ENCODE measurements at places on chromosomes 16 and 17. TPM values are rescaled to one million over a fixed set of nuclear protein-coding genes. Genes with fewer than 3 reads are reported as not detected.

DNA sequence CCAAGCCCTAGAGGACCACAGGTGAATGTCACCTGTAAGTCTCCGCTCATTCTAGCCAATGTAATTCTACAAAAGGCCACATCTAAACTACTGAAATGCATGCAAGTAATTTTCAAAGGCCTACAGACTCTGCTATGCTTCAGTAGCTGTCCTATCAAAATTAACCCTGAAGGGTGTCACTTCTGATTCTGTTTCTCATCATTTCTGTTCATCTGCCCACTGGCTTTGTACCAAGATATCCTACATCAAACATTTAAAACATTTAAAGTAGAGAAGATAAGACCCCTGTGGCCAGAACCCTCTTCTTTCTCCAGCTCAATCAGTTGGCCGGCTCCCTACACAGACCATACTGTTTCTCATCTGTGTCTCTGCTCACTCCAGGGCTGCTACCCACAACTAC lies 21.5 kb downstream of the PHF12 start:
- no peak for DNase-seq

DNA sequence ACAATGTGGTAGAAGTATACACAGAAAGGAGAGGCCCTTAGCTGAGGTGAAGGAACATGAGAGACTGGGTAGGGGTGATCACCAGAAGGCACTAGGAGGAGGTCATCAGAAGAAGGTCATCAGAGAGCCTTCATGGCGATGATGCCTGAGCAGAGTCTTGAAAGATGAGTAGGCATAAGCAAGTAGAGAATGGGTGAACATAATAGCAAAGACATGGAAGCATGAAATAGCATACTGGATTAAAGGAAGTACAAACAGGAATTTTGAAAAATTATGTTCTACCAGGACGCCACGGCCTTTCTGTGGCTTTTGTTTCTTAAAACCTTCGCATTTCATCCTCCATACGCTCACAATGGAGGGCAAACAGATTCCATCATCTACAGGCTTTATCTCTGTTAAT lies 2.9 kb downstream of the IKZF3 start:
- DNase-seq: no peak

DNA sequence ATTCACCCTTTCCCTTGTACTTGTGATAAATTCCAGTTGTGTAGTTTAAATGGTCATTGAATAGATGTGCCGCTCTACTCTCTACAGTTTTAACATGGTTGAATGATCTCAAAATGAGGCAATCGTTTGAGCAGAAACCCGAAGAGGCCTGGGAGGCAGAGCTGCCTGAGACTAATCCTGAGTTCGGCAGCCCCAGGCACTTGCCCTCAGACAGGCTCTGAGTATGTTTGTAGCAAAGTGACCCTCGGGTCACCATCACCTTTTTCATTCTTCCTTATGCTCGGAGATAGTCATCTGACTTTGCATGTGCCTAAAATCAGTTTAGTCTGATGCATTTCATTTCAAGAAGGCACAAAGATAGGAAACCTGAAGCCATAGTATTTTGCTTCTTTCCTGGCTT lies 184.0 kb upstream of the RBFOX1 start:
- DNase-seq: no peak

- no peak for DNase-seq
Observed at GRCh38 chr17:45908460-45908859, 14.1 kb downstream of the MAPT start.

DNA sequence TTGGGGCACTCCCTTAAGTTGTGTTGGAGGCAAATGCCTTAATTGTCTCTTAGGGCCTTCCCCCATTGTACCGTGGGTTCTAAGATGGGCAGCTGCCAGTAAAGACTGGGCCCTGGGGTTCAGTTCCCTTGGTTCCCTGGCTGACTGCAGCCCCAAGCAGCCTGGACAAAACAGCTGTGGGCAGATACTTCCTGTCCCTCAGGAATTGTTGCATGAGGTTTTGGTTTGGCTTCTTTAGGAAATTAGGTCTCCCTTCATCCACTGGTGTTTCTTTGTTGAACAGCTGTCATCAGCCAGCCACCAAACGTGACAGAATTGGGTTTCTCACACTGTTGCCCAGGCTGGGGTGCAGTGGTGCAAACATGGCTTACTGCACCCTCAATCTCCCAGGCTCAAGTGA lies 42.0 kb upstream of the ETV4 start:
- DNase-seq: no peak

GRCh38 chr16:84380405-84380804 lies 12.1 kb downstream of the ATP2C2 start:
- DNase-seq: no peak

DNA sequence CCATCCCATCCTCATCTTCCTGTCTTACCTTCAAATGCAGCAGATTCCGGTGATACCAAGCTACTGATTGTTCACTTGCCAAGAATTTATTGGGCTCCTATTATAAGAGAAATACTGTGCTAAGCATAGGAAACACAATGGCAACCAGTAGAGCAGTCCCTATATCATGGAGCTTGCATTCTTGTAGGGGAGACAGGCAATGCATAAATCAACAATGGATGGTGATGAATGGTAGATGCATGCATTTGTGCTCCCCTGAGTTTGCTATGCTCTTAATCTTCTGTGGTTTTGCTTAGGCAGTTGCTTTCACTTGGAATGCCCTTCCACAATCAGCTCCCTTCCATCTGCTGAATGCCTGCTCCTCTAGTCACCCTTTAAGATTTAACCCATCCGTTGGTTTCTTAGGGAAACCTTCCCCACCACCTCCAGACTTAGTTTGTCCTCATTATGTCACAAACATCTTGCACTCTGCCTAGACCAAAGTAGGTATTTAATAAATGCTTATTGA lies 200.2 kb upstream of the TOX3 start:
- DNase-seq: no peak

- peak; percentile 97 for DNase-seq
Observed at GRCh38 chr16:75433732-75434413, 570 bp upstream of the CFDP1 start.

DNA sequence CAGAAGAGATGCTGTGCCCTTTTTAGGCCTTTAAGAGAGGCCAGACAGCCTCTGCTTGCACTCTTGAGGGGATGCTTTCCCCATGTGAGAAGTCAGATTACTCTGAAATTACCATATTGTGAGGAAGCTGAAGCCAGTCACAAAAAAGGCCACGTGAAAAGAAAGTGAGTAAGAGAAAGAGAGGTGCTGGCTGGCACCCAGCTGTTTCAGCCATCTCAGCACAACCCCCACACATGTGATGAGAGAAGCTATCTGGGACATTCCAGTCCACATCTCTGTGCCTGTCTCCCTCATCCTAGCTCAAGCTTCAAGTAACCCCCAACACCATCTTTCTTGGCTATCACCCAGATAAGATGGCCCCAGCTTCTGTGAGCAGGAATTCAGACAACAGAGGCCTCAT lies 131.4 kb downstream of the HS3ST2 start:
- no peak for DNase-seq

DNA sequence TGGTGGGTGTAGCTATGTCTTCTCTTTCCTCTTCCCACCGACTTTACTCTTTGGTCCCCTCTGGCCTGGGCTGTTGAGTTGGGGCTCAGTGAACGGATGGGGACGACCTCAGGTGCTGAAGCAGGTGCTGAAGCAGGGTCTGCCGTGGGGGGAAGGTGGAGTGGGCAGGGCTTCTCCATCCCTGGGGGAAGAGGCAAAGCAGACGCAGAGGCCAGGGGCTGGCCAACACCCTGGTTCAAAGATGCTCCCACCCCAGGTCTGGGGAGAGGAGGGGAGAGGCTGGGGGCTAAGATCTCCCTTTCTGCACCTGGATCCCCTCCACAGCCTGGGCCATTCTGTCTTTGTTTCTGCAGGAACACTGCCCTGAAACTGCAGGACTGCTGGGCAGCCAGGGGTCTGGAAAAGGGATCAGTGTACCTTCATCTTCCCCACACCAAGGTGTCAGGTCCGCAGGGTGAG lies 22.9 kb downstream of the ALOX12B start:
- no peak for DNase-seq

- DNase-seq: no peak
Observed at GRCh38 chr16:8874388-8874787, 5.6 kb upstream of the CARHSP1 start.

DNA sequence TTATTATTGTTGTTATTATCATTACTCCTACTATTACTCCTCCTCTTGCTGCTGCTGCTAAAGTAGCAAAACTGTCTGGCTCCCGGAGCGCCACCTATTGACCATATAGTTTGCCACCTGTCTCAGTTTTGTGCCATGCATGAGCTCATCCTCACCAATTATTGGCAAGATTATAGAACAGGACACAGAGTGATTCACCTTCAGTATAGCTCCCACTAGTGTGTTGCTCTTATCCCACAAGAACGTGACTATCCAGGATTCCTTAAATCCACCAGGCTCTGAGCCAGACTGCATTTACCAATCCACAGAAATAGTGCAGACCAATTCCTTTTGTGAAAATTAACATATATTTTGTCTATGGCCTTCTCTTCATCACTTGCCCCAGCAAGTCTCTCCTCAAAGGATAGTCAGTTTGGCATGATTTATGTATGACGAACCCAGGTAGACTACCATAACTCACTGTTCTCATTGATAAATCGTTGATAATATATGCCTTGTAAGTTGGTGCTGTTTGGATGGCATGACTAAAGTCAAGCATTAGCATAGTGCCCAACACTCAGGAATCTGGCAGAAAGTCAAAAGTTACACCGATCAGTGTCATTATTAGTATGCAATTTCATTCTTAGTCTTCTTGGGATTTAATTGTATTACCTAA lies 405.5 kb upstream of the HSBP1 start:
- peak; percentile 45 for DNase-seq

DNA sequence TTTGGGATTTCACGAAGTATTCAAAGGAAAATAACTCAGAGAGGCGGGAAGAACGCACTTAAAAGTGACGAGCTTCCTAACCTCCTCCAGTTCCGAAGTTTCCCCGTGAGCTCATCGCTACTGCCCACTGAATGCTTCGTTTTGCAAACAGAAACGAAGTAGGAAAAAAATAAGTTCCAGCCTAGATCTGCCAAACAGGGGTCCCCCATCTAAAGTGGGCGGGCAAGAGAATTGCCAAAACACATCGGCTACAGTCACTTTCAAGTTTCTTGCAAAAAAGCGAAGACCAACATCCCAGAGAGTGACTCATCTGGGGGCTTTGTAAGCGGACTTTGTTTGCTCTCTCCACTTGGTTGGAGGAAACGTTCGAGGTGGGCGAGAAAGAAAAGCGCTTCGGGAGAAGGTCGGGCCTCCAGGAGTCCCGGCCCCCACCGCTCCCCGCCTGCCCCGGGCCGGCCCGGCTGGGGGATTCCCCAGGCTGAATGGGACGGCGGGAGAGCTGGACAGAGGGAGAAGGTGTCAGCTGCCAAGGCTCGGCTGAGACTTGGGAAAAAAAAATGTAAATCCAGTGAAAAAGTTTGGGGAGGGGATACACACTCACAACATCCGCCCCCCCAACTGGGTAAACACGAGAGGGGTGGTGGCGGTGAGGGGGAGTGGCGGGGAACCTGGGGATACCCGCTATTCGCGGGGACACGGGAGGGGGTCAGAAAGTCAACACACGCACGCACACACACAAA lies 1.0 kb downstream of the VEZF1 start:
- peak; percentile 91 for DNase-seq

GRCh38 chr17:44408786-44409185 lies 19.3 kb upstream of the ITGA2B start:
- DNase-seq: no peak

DNA sequence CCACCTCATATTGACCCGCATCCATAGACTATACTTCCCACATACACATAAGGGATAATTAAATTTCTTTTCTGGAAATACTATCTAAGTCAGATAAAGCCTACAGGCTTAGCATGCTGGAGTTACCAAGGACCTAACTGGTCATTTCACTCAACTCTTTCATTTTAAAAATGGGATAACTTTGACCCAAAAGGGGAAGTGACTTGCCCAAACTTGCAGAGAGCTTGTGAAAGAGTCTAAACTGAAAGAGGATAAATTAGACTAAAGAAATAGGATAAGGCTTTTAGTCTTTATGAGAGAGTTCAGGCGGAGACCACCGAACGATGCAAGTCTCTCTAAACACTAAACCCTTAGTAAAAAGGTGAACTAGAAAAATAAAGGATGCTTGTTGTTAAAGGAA lies 3.9 kb upstream of the KRT33A start:
- no peak for DNase-seq

- peak; percentile 46 for DNase-seq
Observed at GRCh38 chr16:17339764-17340541, 130.8 kb downstream of the XYLT1 start.

- peak; percentile 4 for DNase-seq
Observed at GRCh38 chr16:59604354-59604753, 870.2 kb upstream of the GOT2 start.

- DNase-seq: no peak
Observed at GRCh38 chr16:79067600-79067999, 532.9 kb downstream of the MAF start.

DNA sequence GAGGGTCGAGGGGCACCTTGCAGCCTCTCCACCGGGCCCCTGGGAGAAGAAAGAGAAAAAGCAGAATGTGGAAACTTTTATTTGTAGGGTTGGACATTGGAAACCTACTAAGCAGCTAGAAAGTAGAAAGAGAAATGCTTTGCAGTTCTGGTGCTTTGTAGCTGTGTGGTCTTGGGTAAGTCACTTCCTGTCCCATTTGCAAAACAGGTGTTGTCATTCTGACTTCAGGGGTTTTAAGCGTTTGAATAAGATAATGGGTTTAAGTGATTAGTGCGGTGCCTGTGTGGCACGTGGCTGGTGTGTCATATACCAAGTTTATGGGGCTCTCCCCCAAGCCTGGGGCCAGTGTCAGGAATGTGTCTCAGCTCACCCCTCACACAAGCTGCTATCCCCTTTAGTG lies 1.6 kb downstream of the CA4 start:
- DNase-seq: no peak

- DNase-seq: no peak
Observed at GRCh38 chr16:53876811-53877210, 172.9 kb downstream of the FTO start.

Gene SGCA
- not detected for total RNA-seq

Gene SLC52A1
- total RNA-seq: not detected

Gene FAM234A
- 30.3 TPM for total RNA-seq

Gene KRT40
- total RNA-seq: not detected

Gene GP1BA
- not detected for total RNA-seq

Gene ACE
- total RNA-seq: 1.4 TPM

Gene IGF2BP1
- total RNA-seq: 11.9 TPM

Gene KRTAP4-9
- not detected for total RNA-seq

All from IMR-90 (cell line).